GM12864 (cell line): ENCODE measurements at places on chromosomes 2 and 18.

DNA sequence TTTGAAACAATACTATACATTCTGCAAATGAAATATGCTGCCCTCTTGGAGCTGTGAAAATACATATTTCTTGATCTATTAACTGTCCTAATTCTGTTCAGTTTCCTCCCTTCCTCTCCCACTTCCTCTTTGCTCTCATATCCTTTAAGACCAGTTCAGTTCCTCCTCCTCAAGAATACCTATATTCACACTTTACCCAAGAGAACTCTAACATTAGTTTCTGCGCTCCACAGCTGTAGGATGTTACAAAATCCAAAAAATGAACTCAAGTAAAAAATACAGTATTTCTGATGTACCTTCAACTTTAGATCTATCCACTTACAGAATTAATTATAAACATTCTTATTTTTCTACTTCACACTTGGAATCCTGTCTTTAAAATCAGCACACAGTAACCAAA, 5.4 kb downstream of the ITSN2 start:
- no peak for DNase-seq

DNA sequence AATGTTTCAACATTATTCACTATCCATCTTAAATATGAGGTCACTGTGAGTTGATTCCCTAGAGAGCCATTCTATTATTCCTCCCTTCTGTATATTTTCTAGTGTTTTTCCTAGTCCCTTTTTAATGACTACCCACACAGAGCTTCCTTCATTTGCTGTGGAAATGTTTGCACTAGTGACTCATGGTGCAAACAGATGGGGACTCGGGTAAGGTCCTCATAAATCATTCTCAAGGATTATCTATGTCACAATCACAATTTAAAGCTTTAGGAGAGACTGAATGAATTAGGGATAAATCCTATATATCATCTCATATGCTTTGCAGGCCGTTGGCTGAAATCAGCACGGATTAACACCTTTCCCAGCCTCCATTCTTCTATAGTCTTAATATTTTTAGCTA, 159.6 kb downstream of the DCC start:
- no peak for DNase-seq

DNA sequence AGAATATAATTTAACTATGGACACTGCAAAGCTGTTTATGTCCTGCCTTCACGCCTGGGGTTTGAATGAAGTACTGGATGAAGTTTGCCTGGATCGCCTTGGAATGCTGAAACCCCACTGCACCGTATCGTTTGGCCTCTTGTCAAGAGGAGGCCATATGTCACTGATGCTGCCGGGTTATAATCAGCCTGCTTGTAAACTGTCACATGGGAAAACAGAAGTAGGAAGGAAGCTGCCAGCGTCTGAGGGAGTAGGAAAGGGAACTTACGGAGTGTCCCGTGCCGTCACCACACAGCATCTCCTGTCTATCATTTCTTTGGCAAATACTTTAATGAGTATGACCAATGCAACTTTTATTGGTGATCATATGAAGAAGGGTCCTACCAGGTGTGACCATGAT, 105.8 kb downstream of the WDR7 start:
- no peak for DNase-seq

DNA sequence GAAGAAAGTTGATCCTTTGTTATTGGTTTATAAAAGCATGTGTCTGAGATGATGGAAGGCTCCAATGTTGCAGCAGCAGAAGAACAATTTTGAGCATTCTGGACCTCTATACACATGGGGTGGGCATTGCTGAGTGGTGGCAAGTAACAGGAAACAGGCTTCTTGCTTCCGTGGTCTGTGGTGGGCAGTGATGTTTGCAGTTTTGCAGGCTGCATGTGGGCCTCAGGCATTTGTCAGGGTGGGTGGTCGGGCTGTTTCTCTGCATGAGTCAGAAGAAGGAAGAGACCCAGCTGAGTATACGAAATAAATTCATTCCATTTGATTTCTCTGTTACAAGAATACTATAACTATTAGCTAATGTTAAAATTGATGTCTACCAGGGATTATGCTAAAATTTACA, 239.5 kb upstream of the COL3A1 start:
- no peak for DNase-seq

GRCh38 chr2:51629406-51629805, 597.5 kb upstream of the NRXN1 start:
- DNase-seq: no peak

DNA sequence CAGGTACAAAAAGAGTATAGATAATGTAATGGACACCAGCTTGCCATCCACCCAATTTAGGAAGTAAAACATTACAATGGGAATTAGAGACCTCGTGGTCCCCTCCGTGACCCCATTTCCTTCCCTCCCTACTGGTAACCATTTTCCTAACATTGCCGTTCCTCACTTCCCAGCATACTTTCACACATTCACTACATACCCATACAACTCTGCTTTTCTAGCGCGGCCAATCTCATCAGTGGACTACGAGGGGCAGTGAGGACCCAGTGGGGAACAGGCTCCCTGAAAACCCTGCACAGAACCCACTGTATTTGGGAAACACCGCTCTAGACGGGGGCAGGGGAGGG, 1.1 kb downstream of the ENOSF1 start:
- no peak for DNase-seq

DNA sequence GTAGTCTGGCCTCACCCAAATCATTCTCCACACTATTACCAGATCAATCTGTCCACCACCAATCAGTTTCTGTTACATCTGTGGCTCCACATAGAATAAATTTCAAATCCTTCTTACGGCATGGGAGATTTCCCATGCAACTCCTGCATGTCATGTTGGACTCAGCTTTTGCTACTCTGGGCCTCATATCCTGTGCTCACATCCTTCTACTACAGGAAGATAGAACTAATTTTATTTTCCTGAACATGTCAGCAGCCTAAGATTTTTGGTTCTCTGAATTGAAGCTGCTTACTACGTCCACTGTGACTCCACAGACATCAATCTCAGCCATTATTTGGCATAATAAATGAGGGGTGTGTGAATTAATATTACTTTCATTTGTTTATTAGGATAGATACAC, 181.1 kb downstream of the CCDC85A start:
- no peak for DNase-seq

DNA sequence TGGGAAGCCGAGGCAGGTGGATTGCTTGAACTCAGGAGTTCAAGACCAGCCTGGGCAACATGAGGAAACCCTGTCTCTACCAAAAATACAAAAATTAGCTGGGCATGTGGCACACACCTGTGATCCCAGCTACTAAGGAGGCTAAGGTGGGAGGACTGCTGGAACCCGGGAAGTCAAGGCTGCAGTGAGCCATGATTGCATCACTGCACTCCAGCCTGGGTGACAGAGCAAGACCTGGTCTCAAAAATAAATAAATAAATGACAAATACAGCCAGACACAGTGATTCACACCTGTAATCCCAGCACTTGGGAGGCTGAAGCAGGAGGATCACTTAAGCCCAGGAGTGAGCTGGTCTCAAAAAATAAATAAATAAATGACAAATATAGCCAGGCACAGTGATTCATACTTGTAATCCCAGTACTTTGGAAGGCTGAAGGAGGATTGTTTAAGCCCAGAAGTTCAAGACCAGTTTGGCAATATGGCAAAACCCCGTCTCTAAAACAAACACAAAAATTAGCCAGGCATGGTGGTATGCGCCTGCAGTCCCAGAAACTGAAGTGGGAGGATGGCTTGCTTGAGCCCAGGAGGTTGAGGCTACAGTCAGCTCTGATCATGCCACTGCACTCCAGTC, 6.2 kb downstream of the KANSL3 start:
- DNase-seq: no peak
